ENCODE measurements at places on chromosomes 7 and 10.

DNA sequence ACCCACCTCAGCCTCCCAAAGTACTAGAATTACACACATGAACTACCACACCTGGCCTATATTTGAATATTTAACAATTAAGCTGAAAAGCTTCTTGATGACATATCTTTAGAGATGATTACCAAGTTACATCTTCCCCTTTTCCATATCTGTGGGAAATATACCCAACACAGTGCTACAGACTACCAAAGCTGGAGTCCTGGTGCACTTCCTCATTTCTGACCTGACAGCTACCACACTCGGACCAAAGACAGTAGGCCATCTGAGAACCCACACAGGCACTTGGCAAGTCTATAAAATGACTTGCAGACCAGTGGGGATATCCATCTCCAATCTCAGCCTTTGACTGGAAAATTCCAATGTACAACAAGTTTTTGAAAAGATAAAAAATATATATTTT, 270.4 kb upstream of the KLF14 start:
- DNase-seq, result no peak

DNA sequence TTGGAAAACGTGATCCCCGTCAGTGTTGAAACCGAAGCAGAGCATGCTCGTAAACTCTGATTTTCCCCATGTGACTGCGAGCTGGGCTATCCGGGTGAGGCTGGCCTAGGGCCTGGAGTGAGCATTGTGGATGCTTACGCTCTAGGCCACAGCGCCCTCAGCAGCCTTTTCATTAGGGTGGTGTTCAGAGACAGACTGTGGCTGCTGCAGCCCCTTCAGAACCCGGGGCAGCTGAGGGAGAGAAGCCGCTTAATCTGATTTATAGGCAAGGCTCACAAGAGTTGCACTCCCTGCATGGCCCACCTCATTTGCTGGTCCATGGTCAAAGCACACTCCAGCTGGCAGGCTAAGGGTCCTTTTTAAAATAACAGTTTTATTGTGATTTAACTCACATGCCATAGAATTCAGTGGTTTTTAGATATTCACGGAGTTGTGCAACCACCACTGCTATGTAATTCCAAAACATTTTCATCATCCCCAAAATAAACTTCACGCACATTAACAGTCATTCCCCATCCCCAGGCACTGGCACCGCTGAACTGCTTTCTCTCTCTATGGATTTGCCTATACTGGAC, 72.5 kb downstream of the SYPL1 start:
- DNase-seq, result no peak

DNA sequence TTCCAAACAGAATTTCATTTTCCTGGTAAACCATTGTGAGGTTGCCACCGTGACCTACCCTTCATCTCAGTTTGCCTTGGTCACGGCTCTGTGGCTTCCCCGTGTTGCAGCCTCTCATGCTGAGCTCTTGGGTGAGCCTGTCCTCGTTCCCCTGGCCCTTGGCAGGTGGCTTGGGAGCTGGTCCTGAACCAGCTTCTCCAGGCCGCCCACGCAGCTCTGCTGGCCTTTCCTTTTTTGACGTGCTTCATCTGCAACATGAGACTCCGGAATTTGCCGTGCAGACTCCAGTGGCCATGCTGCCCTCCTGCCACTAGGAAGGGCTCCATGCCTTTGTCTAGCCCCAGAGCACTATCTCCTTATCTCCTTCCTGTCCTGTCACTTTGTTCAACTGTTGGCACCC, 93.0 kb upstream of the NPS start:
- DNase-seq, result no peak

DNA sequence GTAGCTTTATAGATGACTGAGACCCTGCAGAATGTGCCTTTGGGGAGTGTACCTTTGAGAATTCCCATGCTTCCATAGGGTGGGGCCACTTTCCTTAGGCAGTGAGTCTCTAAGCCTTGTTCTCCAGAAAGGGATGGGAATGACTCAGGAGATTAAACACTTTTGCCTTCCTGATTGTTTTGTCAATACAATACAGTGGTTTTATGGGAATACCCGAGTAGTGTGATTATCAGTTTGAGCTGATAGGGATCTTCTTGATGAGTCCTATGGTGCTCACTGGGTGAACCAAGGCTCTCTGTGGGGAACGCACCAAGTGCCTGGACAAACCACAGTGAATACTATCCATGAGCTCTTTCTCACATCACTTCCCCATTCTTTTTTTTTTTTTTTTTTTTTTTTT, 6.3 kb downstream of the MYOF start:
- DNase-seq, result no peak

GRCh38 chr7:7553386-7553785, 13.3 kb upstream of the MIOS start:
- no peak for DNase-seq

DNA sequence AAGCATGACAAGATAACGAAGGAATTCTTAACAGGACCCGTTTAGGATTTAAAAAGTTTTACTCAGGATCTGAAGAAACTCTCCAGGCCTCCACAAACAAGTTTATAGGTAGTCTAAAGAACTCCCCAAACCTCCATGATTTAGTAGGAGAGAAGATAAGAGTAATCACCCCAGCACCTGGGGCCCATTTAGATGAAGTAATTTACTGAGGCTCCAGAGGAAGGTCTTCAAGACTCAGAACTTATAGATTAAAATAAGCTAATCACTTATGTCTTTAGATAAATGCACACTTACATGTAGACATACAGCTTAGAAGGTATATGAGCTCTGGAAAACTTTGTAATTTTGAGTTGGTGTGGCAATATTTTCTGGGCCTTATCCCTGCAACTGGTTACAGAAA, 123.8 kb downstream of the HBP1 start:
- no peak for DNase-seq

DNA sequence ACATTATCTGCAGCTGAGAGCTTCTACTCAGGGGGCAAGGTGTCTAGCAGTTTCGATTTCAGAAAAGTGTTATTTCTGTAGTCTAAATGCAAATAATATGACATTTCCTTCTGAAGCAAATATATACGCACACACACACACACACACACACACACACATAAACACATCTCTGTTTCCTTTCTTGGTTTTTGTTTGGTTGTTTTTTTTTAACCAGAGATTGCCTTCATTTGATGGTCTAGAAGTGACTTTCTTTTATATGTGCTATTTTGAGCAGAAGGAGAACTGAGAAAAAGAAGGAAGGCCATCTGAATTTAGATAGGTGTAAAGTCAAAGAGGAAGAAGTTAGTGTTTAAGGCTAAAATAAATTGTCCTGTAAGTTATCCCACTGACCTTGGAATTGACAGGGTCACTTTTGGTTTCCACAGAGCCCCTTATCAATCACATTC, 142.2 kb downstream of the TRIL start:
- DNase-seq, result no peak

DNA sequence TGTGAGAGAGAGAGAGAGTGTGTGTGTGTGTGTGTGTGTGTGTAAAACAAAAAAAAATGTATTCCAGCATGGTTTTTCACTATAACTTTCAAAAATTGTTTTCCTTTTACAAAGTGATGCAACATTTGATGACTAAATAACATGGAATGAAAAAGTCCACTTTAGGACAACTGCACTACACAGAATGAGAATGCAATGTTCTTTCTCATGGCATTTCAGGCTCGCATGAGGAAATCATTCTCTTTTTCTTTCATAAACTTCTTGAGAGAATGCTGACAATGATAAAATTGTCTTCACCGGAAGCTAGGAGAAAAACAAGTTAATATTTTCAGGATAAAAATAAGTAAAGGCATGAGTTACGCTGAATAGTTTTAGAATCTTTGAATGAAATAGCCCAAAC, 53.7 kb downstream of the SLC16A12 start:
- DNase-seq, result no peak

DNA sequence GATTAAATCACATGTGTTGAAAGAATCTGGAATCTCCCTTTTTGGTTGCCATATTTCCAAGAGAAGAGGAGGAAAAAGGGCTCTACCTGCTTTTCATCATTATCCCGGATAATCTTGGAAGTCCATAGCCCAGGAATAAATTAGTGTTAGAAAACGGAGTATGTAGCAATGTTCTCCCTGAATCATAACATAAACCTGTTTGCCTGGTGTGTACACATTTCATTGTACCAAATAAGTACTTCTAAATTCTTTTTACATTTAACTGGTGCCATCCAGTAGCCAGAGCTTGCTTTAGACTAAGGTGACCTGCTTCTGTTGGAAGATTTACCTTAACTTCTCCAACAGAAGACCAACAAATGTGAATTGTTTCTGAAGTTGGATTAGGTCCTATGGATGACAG, 182.3 kb upstream of the C7orf33 start:
- no peak for DNase-seq
